ENCODE measurements at places on chromosomes 6 and 20.

- no peak for DNase-seq
Observed at GRCh38 chr6:107602321-107603005, 112.5 kb downstream of the SOBP start.

- DNase-seq = no peak
Observed at GRCh38 chr6:138719011-138719635, 54.4 kb upstream of the CCDC28A start.

GRCh38 chr6:30821862-30822784 lies 62.2 kb upstream of the DDR1 start:
- no peak for DNase-seq

GRCh38 chr6:63589952-63590411 lies 17.7 kb downstream of the LOC128125822 start:
- no peak for DNase-seq

- no peak for DNase-seq
Observed at GRCh38 chr20:38172408-38172807, 7.3 kb upstream of the TGM2 start.

DNA sequence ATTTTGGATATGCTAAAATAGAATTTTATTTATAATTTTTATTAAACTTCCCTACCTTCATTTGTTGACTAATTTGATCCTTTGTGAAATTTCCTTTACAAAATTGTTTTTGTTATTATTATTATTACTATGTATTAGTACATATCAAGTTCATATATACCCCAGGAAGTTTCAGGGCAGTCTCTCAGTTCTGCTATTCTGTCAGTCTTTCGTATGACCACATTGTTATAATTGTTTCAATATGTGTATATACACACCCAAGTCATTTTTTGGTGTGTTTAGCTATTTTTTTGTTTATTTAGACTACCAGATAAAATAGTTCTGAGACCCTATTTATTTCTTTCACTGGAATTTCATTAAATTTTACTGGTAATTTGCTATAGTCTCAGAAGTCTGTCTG lies 72.1 kb downstream of the NKAIN2 start:
- DNase-seq = no peak

GRCh38 chr20:58775371-58775770 lies 75.3 kb downstream of the GNAS-AS1 start:
- no peak for DNase-seq

Measured in NCI-H1694 treated with DMSO at 0.1 percent for 48 hours (cell line).